ENCODE measurements at places on chromosomes 1 and 21.

DNA sequence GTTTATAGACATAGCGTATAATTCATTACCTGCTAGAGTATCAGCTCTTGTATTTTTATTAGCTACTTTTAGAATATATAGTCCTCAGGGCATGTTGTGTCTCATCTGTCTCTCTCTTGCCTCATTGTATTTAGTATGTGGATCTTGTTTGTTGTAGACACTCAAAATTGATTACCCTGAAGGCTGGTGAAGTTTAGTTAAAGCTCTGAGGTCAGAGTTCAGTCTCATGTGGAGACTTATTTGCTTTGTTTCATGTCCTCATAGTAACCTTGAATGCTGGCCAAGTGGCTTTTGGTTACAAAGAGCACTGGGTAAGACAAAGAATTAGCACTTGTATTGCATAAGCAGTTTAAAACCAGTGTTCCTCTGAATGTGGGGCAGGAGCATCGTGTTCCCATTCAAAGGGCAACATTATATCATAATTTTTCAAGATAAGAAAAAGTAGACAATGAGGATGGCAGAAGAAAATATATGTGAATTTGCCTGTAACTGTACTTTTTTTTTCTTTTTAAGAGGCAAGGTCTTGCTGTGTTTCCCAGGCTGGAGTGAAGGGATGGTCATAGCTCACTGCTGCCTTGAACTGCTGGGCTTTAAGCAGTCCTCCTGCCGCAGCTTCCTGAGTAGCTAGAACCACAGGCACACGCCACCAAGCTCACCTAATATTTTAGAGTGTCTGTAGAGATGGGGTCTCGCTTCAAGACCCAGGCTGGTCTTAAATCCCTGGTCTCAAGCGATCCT lies 17.4 kb downstream of the CNST start:
- no peak for DNase-seq

DNA sequence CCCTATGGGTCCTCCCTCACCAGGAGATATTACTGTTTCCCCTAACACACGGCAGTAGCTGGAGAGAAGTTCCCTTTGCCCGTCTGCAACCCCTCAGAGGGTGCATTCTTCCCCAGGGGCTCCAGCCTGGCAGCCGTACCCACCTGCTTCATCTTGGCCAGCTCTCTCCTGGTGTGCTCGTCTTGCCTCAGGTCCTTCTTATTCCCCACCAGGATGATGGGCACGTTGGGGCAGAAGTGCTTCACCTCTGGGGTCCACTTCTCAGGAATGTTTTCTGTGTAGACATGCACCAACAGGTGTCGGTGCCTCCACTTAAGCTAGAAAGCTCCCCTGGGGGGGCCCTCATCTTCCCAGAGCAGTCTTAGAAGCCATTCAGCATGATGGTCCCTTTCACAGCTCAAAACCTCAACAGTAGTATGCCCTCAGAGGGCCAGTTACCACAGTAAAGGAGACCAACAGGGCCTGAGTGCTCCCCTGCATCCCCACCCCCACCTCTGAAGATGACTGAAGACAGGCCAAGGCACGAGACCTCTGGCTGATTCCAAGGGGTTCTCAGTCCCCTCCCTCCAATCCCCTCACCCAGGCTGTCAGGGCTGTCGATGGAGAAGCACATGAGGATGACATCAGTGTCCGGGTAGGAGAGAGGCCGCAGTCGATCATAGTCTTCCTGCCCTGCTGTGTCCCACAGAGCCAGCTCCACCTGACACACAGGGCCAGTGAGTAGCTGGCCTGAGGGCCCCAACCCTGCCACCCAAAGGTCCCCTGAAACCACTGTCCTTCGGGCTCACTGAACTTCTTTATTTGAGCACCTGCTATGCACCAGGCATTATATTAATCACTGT lies 4.3 kb downstream of the RHOC start:
- no peak for DNase-seq

DNA sequence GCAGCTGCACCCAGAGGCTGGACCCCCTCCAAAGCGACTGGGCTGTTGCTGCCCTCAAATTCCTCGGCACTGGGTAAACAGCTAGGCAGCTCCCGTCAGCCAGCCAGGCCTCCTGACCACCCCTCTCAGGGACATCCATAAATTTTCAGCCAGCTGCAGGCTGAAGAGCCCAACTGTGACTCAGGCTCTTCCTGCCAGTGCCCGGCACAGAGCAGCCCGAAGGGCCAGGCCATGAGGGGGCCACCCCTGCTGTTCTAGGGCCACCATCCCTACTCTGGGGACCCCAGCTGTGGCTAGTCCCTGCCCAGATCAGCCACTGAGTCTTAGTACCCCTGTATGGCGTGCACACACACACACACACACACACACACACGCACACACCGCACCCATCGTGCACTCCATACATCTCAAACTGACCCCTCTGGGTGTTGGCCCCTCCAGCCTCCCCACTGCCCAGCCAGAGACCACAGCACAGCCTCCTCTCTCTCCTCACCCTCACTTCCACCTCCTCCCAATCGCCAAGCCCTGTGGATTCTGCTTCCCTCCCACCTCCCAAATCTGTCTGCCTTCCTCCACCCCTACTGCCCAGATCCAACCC lies 6.2 kb upstream of the LAPTM5 start:
- no peak for DNase-seq

GRCh38 chr1:176174108-176174507 lies 33.0 kb downstream of the COP1 start:
- no peak for DNase-seq

GRCh38 chr1:170886460-170886859 lies 48.9 kb upstream of the MROH9 start:
- no peak for DNase-seq
